Neural progenitor cell (in vitro differentiated cells): ENCODE measurements at places on chromosomes 6 and 20. TPM values are rescaled to one million over a fixed set of nuclear protein-coding genes. Genes with fewer than 3 reads are reported as not detected.

Gene LTB
- 0.15 TPM in 1 of 2 replicates, not detected in the other for total RNA-seq

Gene SEL1L2
- total RNA-seq, result 0.77 and 2.5 TPM in 2 replicates

Gene LY6G6F
- not detected in 2 replicates for total RNA-seq

Gene NANP
- total RNA-seq, result 3.5 and 3.8 TPM in 2 replicates

Gene DNAH8
- total RNA-seq, result 0.09 and 1.1 TPM in 2 replicates

Gene METTL24
- 3.2 and 4.5 TPM in 2 replicates for total RNA-seq

Gene SH3BGRL2
- total RNA-seq, result 30.7 and 47.0 TPM in 2 replicates

Gene FOXF2
- total RNA-seq, result not detected in 2 replicates
